ENCODE measurements at places on chromosomes 11 and 22.

- no peak for DNase-seq
Measured at GRCh38 chr22:36965696-36966095, 52.3 kb downstream of the CSF2RB start.

DNA sequence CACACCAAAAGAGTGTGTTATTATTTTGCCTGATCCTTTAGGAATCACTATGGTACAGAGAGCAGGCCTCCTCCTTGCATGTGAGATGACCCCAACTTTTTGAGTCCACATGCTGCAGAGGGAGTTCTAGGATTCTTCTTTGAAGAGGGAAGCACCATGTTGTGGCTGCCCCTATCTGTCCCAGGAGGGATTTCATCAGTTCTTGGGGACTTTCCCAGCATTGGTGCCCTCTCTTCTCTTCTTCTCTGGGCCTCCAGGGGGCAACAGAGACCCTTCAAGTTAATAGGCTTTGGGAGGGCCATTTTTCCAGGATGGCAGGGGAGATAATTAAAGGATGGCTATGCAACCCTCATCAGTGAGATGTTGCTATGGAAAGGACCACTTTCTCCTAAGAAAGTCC is 3.6 kb downstream of the MMP1 start:
- peak; percentile 33 for DNase-seq

DNA sequence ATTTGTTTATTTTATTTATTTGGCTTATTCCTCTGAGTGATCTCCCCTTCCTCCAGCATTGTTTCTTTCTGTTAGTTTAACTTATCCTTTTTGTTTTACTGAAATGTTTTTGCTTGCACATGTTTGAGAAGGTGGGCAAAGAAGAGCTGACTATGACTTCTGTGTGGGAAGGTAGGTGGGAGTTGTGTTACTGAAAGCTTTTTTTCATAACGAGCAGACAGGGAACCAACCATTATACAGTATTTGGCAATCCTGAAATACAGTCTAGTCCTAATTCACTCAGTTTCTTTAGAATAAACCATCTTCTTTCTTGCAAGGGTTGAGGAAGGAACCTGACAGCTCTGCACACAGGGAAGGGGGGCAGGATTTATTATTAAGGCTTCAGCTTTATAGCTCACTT is 37.0 kb upstream of the PAK1 start:
- no peak for DNase-seq

- no peak for DNase-seq
Measured at GRCh38 chr11:99260696-99261095, 239.9 kb downstream of the CNTN5 start.

GRCh38 chr22:47038206-47038835 is 275.9 kb downstream of the TBC1D22A start:
- DNase-seq, result no peak

- no peak for DNase-seq
Measured at GRCh38 chr11:44407211-44407996, 97.5 kb upstream of the ALX4 start.

DNA sequence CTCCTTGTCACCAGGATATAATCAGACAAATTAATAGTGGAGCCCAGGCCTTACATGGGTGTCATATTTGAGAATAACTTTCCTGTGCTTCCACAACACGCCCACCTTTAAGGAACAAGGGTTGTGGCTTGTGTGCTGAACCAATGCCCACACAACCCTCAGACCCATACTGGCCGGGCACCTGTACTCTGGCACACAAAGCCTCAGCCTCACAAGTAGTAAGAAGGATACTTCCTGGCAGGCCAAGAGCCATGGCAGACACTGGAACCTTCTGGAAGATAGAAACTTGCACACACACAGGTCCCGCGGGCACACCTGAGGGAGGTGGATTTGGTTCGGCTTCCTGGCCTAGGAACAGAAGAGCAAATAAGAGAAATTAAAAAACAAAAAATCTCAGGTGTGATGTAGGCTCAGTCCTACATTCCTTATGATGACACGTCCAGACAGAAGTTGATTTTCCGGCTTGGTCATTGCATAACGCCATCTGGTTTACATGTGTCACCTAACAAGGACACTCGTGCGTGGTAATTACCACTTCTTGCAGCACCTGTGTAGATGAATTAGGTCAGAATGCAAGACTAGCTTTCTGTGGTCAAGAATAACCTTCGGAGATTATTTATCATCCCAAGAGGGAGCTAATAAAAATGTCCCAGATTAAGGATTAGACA is 5.8 kb upstream of the BRD1 start:
- DNase-seq, result no peak

GRCh38 chr11:69391192-69392103 is 90.0 kb upstream of the LINC01488 start:
- DNase-seq, result no peak

GRCh38 chr22:27726686-27727449 is 74.7 kb downstream of the MN1 start:
- no peak for DNase-seq

GRCh38 chr11:59574467-59574866 is 41.1 kb downstream of the OSBP start:
- no peak for DNase-seq

GRCh38 chr11:70788248-70789022 is 390.1 kb downstream of the CTTN start:
- no peak for DNase-seq

DNA sequence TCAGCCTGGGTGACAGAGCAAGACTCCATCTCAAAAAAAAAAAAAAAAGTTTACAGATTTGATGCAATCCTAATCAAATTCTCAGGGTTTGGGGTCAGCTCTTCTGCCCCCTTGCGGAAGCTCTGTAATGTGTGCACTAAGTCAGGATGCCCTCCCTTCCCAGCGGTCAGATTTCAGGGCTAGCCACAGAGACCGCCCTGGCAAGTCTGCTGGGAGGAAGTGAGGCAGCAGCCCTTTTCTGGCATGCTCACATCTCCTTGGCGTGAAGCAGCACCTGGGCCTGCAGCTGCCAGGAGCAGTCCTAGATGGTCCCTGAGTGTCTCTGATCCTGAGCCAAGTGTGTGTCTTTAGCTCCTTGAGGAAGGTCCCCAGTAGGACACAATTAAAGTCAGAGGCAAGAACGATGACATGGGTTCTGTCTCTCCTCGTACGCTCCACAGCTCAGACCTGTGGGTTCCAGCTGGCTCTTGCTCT is 10.9 kb upstream of the APOBEC3C start:
- peak; percentile 85 for DNase-seq

GRCh38 chr11:73376803-73377629 is 817 bp downstream of the RELT start:
- DNase-seq, result peak; percentile 82

- no peak for DNase-seq
Measured at GRCh38 chr11:15641271-15642045, 526.7 kb downstream of the INSC start.

- no peak for DNase-seq
Measured at GRCh38 chr11:105392556-105392955, 217.3 kb upstream of the GRIA4 start.

DNA sequence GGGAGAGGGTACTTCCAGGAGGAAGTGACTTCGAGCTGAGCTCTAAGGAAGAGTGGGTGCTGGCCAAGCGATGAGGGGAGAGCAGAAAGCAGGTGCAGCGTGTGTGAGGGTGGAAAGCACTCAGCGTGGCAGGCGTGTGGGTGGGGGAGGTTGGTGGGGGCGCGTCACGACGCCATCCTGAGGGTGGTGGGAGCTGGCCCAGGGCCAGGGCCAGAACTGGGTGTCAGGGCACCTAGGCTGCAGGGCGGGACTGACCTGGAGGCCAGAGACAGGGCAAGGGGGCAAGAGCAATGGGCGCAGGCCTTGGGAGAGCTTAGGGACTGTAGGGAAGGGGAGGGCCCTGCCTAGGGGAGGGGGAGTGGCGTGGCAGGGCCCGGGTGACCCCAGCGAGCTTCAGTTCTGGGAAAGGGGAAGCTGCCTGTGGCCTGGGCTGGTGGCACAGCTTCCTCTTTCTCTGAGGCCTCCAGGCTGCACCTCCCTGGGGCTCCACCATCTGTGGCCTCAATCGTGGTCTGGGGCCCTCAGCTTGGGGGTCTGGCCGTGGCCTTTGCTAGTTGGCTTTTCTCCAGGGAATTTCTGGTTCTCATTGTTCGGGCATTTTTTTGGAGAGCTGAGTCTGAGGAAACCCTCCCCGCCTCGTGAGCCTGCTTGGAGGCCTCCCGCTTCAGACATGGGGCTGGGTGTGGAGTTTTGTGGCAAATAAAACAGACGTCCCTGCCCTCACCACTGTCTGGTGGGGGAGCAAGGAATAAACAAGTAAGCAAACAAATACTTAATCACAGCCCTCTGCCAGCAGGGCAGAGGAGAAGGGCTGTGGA is 8.9 kb downstream of the RELT start:
- peak; percentile 83 for DNase-seq

- no peak for DNase-seq
Measured at GRCh38 chr11:38130976-38131375, 1532.9 kb upstream of the RAG2 start.

GRCh38 chr11:64100360-64100759 is 64.6 kb downstream of the FLRT1 start:
- DNase-seq, result peak; percentile 72

- DNase-seq, result no peak
Measured at GRCh38 chr11:69657911-69658625, 17.1 kb downstream of the LTO1 start.

DNA sequence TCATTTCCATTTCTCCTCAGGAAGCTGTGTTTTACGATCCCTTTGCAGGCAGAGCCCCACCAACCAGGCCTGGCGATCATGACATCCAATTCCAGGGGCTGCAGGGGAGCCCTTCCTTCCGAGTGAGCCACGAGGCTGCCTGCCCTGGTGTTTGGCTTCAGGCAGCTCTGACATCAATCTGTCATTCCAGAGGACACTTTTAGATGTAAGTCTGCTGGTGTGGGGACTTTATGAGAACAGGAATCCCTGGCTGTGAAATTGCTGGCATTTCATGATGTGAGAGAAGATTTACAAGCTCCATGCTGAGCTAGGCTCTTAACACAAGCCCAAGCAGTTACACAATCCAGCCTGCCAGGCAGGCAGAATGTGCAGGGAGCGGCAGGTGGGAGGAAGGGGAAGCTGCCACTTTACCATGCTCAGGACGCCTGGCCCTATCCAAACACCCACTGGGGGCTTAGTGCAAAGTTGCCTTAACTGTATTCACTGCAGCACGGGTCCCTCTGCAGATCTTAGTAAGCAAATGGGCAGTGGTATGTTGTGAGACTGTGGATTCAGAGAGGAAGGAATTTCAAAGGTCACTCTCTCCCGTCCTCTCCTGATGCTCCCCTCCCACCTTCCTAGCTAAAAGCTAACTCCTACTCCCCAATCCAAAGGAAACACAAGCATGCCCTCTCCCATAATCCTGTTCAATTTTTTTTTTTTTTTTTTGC is 43.4 kb upstream of the MICAL2 start:
- DNase-seq, result no peak

GRCh38 chr11:34940026-34940677 is 23.7 kb downstream of the PDHX start:
- peak; percentile 18 for DNase-seq

DNA sequence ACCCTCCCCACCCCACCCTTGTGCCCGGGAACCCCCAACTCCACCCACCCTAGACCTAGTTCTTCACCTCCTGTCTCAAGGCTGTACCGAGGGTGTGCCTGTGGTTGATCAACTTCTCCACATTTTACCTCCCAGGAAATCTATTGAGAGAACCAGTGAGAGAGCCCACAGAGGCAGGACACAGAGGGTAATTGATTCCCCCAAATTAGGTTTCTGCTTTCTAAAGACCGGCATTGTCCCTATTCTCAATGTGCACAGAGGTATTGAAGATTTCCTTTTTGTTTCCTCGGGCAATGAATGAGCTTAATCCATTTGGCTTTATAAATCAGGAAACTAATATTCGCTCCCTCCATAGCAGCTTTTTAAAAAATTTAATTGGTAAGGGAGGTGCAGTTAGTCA is 6.0 kb upstream of the LMO1 start:
- no peak for DNase-seq

GRCh38 chr22:16966251-16966650 is 41.8 kb downstream of the GAB4 start:
- no peak for DNase-seq

DNA sequence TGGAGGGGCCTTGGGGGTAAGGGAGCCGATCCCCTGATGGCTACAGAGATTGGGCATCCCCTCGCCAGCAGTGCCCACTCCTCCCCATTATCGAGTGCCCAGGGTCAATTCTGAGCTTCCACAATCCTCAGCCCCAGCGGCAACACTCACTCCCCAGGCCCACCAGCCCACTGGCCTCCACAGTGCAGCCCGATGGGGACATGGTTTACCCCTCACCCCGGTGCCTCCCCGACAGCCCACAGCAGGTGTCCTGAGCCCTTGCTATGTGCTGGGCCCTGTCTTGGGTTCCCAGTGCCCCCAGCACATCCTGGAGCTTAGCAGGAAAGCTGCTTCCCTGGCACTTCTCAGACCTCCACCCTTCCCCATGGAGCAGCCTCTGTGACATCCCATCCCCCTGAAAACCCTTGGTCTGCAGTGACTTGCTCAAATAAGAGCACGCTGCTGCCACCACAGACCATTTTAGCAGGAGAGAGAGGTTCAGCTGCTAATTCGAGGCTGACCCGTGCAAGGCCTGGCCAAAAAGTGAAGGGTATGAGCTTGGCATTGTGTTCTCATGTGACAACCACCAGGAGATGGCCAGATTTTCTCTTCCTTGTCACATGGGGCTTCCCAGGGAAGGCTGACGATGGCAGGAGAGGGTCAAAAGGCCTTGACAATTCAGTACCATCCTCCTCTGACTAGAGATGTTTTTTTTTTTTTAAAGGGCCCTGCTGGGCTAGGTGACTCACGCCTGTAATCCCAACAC is 23.6 kb downstream of the KCNJ4 start:
- DNase-seq, result no peak

DNA sequence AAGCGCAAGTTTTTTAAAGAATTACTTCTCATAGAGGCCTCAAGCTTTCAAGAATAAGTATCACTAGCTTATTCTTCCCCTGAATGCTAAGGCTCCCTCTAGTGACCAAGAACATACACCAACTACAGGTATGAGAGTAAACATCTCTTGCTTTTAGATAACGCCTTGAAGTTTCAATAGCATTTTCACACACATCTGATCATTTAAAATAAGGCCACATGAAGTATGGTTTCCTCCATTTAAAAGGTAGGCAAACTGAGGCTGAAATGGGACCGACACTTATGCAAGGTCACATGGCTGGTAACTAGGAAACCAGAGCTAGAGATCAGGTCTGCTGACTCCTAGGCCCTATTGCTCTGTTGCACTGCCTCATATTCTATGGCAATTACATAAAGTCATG is 66.5 kb downstream of the CCDC34 start:
- peak; percentile 43 for DNase-seq

Data from GM10248 (cell line).